Thymus (tissue), 14 donors: ENCODE measurements at places on chromosomes 4 and X.

DNA sequence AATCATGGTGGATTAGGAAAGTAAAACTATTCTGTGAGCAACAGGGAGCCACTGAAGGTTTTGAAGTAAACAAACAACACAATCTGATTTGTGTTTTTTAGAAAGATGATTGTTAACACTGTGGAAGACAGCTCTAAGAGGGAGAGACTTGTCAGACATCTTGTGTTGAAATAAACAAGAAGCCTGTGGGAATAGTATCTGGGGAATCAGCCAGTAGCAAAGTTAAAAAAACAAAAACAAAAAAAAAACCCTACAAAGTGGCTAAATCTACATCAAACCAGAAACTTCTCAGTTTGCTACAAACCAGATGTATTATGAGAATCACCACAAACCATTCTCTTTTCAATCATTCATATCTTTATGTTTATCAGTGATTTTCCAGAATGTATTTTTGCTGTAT lies 125.7 kb upstream of the GPC4 start:
- no peaks in the 10 kb centered on the region for H3K27me3 ChIP-seq
- H3K36me3 ChIP-seq, result no peaks in the 10 kb centered on the region
- no peak overlapping the region for H3K4me3 ChIP-seq
- no peak for DNase-seq
- H3K27ac ChIP-seq, result no peak overlapping the region

GRCh38 chr4:154425514-154425913 lies 66.1 kb downstream of the DCHS2 start:
- no peaks in the 10 kb centered on the region for H3K36me3 ChIP-seq
- no peak overlapping the region for H3K27ac ChIP-seq
- H3K27me3 ChIP-seq, result no peaks in the 10 kb centered on the region

DNA sequence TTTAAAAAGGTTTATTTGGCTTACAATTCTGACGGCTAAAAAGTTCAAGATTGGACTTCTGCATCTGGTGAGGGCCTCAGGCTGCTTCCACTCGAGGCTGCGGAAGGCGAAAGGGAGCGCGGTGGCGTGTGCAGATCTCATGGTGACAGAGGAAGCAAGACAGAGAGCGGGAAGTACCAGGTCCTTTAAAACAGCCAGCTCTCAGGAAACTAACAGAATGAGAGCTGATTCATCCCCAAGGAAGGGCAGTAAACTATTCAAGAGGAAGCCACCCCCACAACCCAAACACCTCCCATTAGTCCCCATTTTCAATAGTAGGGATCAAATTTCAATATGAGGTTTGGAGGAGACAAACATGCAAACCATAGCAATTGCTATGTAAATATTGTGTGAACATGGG lies 2144.2 kb upstream of the AGA start:
- H3K27ac ChIP-seq, result no peak overlapping the region
- H3K27me3 ChIP-seq, result no peaks in the 10 kb centered on the region
- no peak overlapping the region for H3K4me3 ChIP-seq
- no peak for DNase-seq

DNA sequence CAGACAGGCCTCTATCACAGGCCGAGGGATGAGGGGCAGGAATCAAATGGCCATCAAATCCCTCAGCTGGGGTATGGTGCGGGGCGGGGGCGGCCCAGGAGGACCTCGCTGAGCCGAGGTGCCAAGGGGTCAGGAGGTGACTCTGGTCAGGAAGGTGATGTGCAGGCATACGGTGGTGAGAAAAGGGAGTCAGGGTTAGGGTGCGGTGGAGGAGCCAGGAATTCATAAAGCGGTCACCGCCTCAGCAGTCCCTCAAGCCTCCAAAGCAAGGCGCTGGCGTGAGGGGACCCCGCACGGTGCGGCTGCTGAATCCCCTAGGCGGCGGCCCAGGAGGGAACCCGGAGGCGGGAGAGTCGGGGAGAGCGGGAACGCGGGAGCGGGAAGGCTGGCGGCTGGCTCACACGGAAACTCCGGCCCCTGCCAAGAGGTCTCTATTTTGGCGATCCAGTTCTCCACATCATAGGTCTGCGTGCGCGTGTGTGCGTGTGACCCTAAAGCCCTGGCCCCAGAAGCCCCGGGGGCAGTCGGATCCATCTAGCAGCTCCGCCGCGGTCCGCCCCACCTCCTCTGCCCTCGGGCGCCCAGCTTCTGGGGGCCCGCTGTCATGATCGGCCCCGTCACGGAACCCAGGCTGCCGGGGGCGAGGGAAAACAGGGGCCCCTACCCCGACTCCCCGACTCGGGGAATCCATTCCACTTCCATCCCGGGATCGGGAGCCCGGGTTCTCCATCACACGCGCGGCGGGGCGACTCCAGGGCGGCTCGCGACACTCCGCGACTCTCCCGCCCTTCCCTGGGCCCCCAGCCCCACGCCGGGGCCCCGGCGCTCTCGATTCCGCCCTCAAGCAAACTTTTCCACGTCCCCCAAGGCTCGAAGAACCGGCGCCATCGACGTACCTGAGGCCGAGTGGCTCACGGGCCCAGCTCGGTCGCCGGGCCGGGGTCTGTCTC lies 593 bp downstream of the ELF4 start:
- H3K4me3 ChIP-seq, result peak overlapping the region; percentile 67
- no peak for DNase-seq
- H3K27me3 ChIP-seq, result peaks cover 13% of the 10 kb centered on the region
- no peaks in the 10 kb centered on the region for H3K36me3 ChIP-seq
- peaks cover 4% of the 10 kb centered on the region for H3K4me1 ChIP-seq

DNA sequence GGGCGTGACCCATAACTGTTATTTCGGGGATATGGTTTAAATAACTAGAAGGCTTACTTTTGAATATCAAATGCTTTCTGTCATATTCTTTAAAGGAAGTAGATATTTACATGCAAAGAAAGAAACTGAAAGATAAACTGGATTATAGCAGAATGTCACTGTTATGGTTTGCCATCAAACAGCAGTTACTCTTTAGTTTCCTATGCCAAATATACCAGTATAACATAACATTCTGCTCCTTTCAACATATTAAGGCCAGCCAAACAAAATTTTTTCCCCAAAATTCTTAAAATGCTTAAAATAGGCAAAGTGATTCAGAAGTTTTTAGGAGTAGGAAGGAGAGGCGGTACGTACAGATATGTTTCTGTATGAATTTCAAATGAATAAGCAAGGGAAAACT lies 27.0 kb downstream of the KDM6A start:
- H3K4me3 ChIP-seq, result no peak overlapping the region
- H3K27me3 ChIP-seq, result no peaks in the 10 kb centered on the region
- peaks cover 19% of the 10 kb centered on the region for H3K4me1 ChIP-seq
- H3K27ac ChIP-seq, result no peak overlapping the region

- H3K36me3 ChIP-seq, result no peaks in the 10 kb centered on the region
- H3K27ac ChIP-seq, result no peak overlapping the region
- no peaks in the 10 kb centered on the region for H3K4me1 ChIP-seq
- no peak for DNase-seq
These were observed 99.6 kb upstream of the MAML3 start for GRCh38 chr4:140253556-140254027.

DNA sequence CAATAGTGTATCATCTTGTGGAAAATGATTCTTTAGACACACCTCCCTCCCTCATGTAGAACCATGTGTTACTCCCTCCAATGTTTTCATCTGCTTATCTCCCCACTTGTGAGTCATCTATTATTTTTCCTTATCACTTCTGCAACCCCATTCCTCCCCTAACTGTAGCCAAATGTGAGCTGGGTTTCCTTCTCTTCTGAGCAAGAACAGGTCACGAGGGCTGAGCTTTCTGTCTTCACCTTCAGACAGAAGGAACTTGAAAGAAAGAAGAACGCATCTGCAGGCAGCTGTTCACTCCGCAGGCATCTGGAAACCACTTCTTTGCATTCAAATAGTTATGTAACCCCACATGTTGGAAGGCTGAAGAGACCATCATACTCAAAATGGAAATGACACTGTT lies 1.8 kb downstream of the PPP1R2C start:
- no peaks in the 10 kb centered on the region for H3K36me3 ChIP-seq
- DNase-seq, result peak; percentile 53
- no peaks in the 10 kb centered on the region for H3K4me1 ChIP-seq
- no peak overlapping the region for H3K4me3 ChIP-seq

DNA sequence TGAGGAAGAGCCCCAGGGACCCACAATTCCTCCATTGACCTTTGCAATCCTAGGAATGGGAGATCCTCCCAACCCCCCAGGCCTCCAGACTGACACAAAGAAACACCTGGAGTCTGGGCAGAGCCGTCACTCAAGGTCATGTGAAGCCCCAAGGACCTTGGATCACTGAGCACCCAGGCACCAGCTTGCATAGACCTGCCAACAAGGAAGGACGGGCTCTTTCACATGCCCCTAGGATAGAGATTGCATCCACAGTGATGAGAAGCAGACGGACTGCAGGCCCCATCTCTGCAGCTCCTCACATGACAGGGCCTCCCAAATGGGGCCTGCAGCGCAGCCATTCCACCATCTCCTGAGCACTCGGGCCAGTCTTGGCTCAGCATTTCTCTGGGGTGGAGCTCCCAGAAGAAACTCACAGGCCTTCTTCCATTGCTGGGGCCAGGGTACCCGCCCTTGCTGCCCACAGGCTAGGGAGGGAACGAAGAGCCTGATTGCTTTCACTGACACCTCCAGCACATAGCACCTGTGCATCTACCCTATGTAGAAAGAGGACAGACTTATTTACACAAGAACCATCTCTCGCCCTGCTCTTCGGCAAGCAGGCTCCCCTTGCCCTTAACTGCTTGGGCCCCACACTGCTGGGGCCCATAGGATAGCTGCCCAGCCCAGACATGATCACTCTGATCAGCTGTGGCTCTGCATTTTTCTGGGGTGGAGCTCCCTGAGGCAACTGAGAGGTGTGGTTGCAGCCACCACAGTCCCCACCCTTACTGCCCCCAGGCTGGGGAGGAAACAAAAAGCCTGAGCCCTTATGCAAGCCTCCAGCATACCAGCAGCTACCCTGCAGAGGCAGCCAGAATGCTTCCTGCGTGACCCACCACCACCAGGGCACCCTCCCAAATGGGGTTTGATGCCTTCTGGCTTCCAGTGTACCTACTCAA lies 185.7 kb upstream of the ZCCHC13 start:
- no peaks in the 10 kb centered on the region for H3K4me1 ChIP-seq
- H3K27me3 ChIP-seq, result no peaks in the 10 kb centered on the region
- no peaks in the 10 kb centered on the region for H3K36me3 ChIP-seq
- no peak for DNase-seq

GRCh38 chrX:153387345-153387744 lies 13.8 kb downstream of the PNMA6E start:
- no peaks in the 10 kb centered on the region for H3K4me1 ChIP-seq
- no peak overlapping the region for H3K27ac ChIP-seq
- no peaks in the 10 kb centered on the region for H3K36me3 ChIP-seq
- DNase-seq, result no peak

DNA sequence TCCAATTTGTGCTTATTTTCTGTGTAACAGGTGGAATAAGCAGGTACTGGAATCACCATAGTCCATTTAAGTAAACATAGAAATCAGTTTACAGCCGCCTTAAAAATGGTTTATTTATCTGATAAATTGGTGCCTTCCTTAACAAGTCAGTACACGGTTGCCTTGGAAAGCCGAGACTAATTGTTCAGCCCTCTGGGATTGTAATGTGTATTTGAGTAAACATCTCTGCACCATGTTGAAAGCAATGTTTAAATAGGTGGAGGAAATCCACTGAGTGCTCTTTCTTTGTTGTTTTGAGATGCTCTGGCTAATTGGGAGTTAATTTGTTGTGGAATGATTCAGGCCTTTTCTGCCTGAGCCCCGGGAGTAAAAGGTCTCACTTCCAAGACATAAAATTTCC lies 45.7 kb upstream of the ADRA2C start:
- H3K4me1 ChIP-seq, result no peaks in the 10 kb centered on the region
- DNase-seq, result no peak
- H3K36me3 ChIP-seq, result no peaks in the 10 kb centered on the region
- H3K27me3 ChIP-seq, result peaks cover 10% of the 10 kb centered on the region
- H3K27ac ChIP-seq, result no peak overlapping the region
- H3K4me3 ChIP-seq, result no peak overlapping the region

GRCh38 chr4:187499956-187500355 lies 495.6 kb upstream of the ZFP42 start:
- no peak overlapping the region for H3K4me3 ChIP-seq
- no peaks in the 10 kb centered on the region for H3K36me3 ChIP-seq
- DNase-seq, result no peak
- H3K27ac ChIP-seq, result no peak overlapping the region
- H3K4me1 ChIP-seq, result no peaks in the 10 kb centered on the region

- no peak overlapping the region for H3K4me3 ChIP-seq
- H3K27ac ChIP-seq, result no peak overlapping the region
- H3K36me3 ChIP-seq, result no peaks in the 10 kb centered on the region
- DNase-seq, result no peak
These were observed 7.6 kb downstream of the CPLX1 start for GRCh38 chr4:818106-818921.

DNA sequence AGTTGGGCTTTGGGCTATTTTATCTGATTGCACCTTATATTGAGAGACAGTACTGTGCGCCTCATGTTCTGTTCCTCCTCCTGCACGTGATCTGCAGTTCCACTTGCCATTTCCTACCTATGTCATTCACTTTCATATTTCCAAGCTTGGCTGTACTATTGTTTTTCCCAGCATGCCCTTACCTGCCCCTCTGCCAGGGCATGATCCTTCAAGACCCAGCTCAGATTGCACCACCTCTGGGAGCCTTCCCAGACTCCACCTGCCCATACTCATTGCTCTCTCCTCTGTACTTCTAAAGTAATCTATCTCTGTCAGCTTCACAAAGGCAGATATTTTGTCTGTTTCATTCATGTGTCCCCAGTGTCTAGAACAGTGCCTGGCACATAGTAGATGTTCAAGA lies 11.6 kb downstream of the SLC25A5 start:
- DNase-seq, result no peak
- H3K27ac ChIP-seq, result no peak overlapping the region
- H3K4me1 ChIP-seq, result no peaks in the 10 kb centered on the region
- H3K4me3 ChIP-seq, result no peak overlapping the region
- no peaks in the 10 kb centered on the region for H3K27me3 ChIP-seq

DNA sequence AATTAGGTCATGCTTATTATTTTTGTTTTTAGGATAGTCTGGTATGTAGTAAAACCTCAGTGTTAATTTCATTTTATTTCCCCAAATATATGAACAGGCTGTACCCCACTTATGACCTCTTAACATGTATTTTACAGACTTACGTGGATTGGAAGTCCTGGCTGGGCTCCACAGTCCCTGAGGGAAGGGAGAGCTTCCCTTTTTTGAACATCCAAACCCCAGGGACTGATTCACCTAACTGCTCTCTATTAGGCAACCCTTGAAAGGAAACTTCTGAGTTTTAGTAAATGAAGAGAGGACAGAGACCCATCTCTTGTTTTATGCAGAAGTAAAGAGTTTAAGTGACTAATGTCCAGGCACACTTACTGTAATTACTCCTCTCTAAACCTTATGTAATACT lies 233.1 kb upstream of the SPRY1 start:
- no peaks in the 10 kb centered on the region for H3K4me1 ChIP-seq
- no peak overlapping the region for H3K4me3 ChIP-seq
- H3K27ac ChIP-seq, result no peak overlapping the region
- no peak for DNase-seq

GRCh38 chr4:90226734-90227133 lies 99.5 kb downstream of the CCSER1 start:
- DNase-seq, result no peak
- no peaks in the 10 kb centered on the region for H3K36me3 ChIP-seq
- H3K4me1 ChIP-seq, result no peaks in the 10 kb centered on the region
- H3K27me3 ChIP-seq, result no peaks in the 10 kb centered on the region
- no peak overlapping the region for H3K27ac ChIP-seq

- H3K4me1 ChIP-seq, result no peaks in the 10 kb centered on the region
- H3K27ac ChIP-seq, result no peak overlapping the region
- peaks cover 13% of the 10 kb centered on the region for H3K27me3 ChIP-seq
- H3K36me3 ChIP-seq, result no peaks in the 10 kb centered on the region
These were observed 1.5 kb downstream of the IL1RAPL2 start for GRCh38 chrX:104567506-104567905.

- H3K27ac ChIP-seq, result peak within 1 kb of the TSS; percentile 74
- no peak for DNase-seq
- H3K36me3 ChIP-seq, result no peaks in the 10 kb centered on the region
- H3K27me3 ChIP-seq, result peaks cover 24% of the 10 kb centered on the region
- H3K4me1 ChIP-seq, result no peaks in the 10 kb centered on the region
These were observed at the start of gene WDFY3 for GRCh38 chr4:84966382-84967242. WDFY3 (minus strand) TSS chr4:84966690; CDS start chr4:84860591, 106,099 bp downstream.
